ENCODE measurements at places on chromosomes 7 and 10. TPM values are rescaled to one million over a fixed set of nuclear protein-coding genes. Genes with fewer than 3 reads are reported as not detected.

DNA sequence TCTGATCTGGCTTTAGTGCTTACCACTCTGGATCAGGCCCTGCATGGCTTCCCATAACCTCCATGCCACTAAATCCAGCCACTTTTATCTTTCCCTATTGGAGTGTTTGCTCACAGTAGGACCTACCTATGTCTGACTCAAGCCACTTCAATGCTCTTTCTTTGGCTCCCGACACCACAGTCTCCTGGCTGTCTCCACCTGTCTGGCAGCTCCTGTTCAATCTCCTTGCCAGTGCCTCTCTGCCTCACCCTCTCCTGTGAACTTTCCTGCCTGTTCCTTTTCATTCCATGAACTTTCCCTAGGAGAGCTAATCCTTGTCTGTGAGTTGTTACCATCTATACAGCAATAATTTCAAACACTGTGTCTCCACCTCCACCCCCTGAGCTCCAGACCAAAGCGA is 82.6 kb upstream of the UCN3 start:
- DNase-seq, result no peak

Gene ITPRID1
- total RNA-seq, result not detected

DNA sequence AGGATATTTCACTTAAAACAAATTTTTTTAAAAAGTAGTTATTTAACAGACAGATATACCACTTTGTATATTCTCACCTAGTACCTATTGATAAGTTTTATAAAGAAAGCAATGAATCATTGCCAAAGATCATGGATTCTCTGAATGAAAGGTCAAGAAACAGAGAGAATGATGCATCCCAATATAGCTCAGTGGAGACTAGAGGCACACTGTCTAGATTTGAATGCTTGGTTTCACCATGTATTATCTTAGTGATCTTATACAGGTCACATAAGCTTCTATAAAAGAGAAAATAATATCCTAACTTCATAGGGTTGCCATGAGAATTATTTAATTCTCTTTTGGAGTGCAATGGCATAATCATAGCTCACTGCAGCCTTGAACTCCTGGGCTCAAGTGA is 87.0 kb upstream of the LRRN3 start:
- DNase-seq, result no peak

Gene CPEB3
- 1.2 TPM for total RNA-seq

GRCh38 chr7:111140091-111140865 is 49.4 kb downstream of the LRRN3 start:
- no peak for DNase-seq

DNA sequence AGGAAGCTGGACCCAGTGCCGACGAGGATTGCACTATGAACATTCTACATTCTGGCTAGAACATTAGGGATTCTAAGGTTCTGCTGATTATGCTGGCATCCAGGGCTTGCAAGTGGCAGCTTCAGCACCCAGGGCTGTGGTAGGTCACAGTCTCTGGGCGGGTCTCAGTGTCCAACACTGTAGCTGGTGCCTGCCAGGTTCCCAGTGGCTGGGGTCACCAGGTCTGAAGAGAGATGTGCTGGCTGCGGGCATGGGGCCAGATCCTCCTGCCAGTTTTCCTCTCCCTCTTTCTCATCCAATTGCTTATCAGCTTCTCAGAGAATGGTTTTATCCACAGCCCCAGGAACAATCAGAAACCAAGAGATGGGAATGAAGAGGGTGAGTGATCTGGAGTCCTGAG is at the start of gene PTTG1IP2:
PTTG1IP2 (plus strand) TSS at position 86 of the 400 bp plus-strand sequence; CDS start at position 234, 148 bp downstream.
- no peak for DNase-seq

Gene PPP1R9A
- 0.05 TPM for total RNA-seq

- no peak for DNase-seq
Measured at GRCh38 chr10:93757136-93757535, 600 bp upstream of the LGI1 start.

GRCh38 chr10:3766046-3766756 is 18.8 kb downstream of the KLF6 start:
- no peak for DNase-seq

Gene UNCX
- not detected for total RNA-seq

Gene CPN1
- total RNA-seq, result not detected

DNA sequence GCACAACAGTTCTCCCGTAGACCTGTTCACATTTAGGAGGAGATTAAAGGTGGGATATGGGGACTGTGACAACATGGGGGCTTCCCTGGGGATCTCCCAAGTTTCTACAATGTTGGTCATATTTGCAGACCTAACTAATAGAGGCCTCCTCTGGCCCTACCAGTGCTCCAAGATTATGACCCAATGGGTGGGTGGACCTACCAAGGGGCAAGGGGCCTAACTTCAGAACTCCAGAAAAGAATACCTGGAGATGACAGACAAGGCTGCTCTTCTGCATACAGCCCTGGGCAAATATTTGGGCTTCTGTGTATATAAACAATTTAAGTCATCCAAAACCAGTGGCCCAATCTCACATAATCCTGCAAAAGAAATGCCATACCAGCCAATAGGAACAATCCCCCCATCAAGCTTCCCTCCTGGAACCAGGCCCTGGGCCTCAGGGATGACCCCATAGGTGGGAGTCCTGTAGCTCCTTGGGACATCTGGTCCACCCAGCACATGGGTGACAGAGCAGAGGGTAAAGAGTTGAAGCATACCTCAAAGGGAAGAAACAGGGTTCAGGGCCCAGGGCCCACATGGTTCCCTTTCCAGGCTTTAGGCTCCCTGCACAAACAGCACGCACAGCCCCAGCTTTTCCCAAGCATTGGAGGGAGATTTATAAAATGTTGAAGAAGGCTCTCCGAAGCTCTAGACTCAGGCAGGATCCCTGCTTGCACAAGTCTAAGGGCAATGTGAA is 86.1 kb upstream of the CHST15 start:
- no peak for DNase-seq

DNA sequence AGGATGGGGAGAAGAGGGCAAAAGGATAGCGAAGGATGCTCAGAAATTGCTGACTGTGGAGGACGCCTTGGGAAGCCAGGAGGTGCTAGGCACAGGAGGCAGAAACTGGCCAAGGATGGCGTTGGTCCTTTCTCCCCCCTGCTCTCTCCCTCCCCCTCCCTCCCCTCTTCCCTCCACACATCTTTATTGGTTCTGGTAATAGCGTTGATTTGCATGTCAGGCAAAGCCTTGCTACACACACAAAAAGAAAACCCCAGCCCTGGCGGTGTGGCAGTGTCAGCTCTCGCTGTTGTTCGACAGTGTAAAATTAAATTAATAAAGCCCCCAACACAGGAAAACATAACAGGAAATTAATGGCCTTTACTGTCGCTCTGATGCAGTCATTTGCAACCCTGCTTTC is 47.2 kb downstream of the PAX2 start:
- no peak for DNase-seq

Gene ABCB1
- total RNA-seq, result 4.4 TPM

GRCh38 chr10:93352638-93353383 is 129.3 kb downstream of the MYOF start:
- DNase-seq, result peak; percentile 41

DNA sequence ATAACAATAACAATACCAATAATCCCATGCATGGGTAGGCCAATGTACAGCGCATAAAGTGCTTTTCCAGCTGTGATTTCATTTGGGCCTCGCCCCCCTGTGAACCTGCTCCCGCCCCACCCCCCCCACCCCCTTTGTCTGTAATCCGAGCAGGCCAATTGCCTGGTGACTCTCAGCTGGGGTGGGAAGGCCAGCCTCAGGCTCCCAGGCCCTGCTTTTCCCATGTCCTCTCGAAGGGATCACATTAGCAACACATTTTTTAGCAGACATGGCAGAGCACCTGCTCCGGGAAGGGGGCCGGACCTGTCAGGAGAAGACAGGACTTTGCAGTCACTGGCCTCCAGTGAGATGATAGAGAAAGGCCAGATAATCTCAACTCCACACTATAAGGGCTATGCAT is 439.3 kb downstream of the RPS24 start:
- no peak for DNase-seq

DNA sequence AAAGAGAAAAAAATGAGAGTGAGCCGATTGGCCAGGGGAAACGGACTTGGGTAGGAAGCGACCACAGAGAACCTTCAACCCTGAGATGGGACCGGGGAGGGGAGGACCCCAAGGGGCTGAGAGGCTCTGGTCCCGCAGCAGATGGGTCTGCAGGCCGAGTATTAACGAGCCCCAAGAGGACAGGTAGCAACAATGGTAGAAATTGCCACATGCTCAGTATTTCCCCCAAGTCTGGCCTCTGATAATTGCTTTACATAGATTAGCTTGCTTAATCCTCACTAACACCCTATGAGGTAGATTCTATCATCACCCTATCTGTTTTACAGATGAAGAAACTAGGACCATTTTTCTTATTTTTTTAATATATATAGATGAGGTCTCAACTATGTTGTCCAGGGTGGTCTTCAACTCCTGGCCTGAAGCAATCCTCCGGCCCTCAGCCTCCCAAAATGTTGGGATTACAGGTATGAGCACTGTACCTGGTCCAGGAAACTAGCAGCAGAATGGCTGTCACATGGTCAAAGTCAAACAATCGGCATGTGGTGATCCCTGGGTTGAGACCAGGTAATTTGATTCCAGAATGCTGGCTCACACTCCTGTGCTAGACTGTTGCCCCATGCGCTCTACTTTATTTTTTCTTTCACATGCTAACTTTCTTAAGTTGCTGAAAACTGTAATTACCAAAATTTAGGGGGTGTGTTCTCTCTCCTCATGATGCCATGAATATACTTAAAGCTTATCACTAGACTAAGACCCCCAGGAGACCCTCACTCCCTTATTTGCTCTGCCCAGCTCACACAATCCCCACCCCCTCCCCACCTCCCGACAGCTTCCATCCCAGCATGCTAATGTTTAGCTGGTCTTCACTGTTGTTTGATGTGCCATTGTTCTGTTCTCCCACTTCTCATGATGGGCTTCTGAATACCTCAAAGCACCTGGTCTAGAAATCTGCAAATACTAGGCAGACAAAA is 67.9 kb upstream of the AFAP1L2 start:
- DNase-seq, result no peak

- peak; percentile 85 for DNase-seq
Measured at GRCh38 chr7:55192723-55193122, 172.4 kb upstream of the LANCL2 start.

Gene RAMP3
- total RNA-seq, result not detected

DNA sequence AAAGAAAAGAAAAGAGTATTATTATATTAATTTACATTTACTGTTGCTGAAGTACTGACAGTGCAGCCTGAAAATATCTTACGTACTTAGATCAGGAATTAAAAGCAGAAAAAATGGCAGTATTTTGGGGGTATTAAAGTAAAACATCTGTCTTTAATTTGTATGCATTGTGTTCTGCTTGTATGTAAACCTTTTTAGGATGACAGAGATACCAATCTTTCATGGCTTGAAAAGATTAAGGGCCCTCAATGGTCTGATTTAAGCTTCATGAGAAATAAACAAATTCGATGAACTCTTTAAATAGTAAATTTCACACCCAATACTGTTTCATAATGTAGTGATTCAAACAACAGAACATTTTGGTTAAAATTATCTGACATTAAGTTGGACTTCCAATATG is 116.3 kb downstream of the MLLT10 start:
- DNase-seq, result no peak
